ENCODE measurements at places on chromosomes 5 and 9.

DNA sequence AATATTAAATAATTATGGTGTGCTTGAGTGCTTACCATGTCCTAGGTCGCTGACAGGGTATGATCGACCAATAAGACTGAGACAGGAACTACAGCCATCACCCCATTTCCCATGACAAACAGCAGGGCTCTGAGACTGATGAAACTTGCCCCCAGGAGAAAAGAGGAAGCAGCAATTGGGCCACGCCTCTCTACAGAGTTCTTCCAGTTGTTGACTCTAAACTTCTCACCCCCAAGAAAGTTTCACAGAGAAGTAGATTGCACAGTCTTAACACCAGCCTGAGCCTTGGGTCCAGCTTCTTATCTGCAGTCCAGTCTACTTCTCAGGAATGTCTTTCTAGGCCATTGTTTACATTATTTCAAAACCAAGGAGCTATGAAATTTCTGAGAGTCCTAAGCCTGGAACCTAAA is 182.2 kb upstream of the ANKRD55 start:
- no peak for DNase-seq

DNA sequence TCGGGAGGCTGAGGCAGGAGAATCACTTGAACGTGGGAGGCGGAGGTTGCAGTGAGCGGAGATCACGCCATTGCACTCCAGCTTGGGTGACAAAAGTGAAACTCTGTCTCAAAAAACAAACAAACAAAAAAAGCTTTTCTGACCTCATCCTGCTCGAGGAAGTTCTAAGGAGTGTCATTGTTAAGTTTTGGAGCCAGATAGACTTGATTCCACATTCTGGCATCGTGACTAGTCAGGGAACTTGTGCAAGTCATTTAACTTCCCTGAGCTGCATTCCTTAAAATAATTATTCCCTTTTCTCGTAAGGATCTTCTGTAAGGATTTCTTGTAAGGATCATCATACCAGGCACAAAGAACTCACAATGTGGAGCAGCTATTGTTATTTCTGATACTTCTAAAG is 26.2 kb downstream of the SNX24 start:
- DNase-seq = no peak

DNA sequence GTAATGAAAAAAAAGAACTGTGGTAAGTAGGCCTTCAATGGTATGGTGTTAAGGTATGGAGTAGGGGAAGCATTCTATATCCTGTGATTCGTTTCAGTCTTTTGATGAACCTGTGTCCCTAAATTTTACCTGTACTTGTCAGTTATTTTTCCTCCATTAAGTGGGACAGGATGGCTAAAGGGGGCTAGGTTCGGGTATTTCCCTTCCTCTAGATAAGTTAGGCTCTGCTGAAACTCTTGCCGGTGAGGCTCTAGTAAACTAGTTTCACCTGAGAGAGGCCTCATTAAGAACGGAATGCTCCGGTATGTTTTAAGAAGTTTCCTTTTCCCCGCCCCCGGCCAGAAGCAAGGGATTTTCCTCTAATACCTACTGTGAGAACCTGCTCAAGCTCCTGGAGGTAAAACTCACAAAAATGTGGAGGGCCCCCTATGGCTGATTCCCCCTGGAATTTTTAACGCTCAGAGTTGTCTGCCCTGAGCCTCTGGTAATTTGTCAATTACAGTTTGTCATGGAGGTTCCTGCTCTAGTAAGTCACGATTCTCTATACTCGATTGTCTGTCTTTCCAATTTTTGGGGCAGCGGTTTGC is 87.7 kb downstream of the MACIR start:
- no peak for DNase-seq

DNA sequence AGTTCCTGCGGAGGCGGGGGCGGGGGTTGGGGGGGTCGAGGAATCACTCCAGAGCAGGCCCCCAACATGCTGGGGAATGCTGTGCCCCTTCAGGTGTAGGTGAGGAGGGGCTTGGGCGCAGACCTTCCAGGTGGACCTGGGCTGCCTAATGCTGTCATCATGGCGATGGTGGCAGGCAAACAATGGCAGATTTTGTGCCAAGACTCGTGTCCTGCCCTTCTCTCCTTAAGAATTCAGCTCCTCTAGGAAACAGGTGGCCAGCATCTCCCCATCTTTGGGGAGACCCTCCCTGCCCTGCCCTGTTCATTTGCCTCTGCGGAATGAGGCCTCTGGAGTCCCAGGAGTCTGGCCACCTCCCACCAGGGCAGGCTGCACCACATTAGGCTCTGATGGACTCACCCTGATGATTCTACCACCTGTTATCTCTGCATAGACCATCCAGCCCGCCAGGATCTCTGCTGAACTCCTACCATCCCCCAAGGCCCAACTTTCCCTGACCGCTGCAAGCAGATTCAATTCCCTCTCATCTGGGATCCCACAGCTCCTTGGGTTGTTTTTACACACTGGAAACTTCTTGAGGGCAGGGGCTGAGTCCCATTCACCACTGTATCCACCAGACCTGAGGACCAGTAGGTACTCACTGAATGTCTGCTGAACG is 10.9 kb upstream of the SLC25A51 start:
- DNase-seq = no peak

- DNase-seq = no peak
Measured at GRCh38 chr9:74573640-74574191, 76.6 kb downstream of the RORB start.

DNA sequence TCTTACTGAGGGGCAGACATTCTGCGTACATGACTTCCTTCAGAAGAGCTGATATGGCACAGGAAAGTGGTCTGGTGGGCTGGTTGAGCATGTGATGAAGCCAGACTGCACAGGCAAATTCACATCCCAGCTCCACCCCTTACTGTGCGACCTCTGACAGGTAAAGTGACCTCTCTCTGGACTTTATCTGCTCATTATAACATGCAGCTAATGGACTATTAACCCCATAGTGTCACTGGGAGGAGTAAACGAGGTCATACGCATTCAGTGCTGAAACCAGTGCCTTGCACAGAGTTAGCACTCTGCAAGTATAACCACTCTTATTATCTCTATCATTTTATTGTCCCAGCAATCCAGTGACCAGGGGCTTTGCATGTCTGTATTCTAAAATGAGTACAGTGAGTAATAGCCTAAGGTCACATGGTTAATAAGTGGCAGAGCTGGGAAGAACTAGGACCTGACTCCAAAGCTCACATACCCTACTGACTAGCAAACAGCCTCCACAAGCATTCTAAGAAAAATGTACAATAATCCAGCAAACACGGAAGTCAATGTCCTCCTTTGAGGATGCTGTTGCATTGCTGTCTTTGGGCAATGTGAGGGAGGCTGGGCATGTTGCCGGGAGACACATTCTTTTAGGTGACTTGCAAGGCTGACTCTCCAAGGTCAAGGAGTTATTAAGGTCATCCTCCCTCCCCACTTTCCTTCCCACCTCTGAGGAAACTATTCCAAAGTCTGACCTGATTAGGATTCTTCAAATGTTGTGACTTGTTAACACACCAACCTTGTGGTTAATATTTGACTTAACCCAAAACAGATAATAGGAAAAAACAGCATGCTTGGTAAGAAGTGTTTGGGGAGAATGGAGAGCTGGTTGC is 19.0 kb downstream of the GLRX start:
- no peak for DNase-seq

DNA sequence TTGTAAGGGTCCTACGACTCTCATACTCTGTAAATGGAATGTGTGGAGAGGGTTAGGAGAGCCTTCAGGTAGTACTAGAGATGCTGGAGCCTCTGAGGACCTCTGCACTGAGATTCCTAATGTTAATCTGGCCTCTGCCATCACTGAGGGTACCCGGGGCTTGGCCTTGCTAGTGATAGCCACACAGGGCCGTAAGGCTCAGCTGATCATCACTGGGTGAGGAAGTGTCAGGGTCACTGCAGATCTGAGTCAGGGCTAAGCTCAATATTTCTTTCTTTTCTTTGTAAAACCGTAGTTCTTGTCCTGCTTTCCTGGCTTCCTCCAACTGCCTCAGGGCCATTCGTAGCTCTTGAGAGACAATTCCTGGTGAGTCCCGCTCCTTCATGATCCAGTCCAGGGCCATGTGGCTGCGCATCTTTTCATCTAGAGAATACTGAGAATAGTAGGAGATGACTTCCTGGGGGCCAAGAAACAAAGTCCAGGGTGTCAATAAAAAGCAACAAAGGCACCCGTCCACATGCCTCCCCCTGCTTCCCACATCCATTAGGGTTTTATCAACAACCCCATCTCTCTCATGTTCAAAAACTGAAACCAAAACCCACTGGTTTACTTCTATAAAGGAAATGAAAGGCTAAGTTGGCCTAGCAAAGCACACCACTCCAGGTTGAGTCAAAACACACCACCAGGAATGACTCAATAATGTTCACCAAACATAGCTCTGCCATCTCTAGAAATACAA is 47.7 kb downstream of the LIX1 start:
- DNase-seq = peak; percentile 17

- DNase-seq = no peak
Measured at GRCh38 chr5:73686912-73687311, 60.9 kb downstream of the ARHGEF28 start.

DNA sequence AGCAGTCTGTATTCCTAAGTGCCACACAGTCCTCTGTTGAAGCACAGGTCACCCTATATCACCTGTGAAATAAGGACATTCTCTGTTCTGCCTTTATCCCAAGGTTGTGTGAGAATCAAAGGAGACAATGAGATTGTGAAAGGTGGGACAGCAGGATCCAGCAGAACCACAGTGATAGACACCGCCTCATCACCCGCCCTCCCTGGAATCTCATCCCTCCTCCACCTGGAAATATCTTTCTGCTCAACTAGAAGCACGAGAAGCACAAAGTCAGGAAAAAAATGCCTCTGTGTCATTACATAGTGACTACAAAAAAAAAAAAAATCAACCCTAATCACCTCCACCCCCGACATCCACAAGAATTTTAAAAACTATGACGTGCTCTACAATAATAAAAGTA is 32.3 kb downstream of the KLHL3 start:
- no peak for DNase-seq

DNA sequence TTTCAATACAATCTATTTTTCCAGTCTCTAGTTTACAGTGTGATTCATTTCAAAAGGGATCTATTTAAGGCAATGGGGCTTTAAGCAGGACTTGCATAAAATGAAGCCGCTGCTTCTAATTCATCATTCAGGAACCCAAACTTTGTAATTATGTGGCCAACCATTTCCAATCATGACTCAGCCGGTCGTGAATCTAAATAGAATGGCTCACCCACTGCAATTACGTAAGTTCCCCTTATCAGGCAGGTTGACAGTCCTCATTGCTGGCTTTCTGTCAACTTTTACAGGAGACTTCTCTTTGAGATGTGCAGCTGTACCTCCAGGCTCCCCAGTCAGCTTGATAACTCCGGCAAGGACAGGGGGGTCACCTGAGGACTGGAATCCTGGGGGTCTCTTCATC is 152.8 kb upstream of the DAP start:
- DNase-seq = no peak

Measured in Jurkat, Clone E6-1 (cell line).